Small intestine (tissue), 16 donors: ENCODE measurements at places on chromosomes 4 and X. TPM values are rescaled to one million over a fixed set of nuclear protein-coding genes. Genes with fewer than 3 reads are reported as not detected.
A peak's percentile ranks its signal among the peaks of the same experiment; 100 is the strongest.

NEXMIF gene
- 0.13 TPM for polyA plus RNA-seq

EMCN gene
- 6.1 TPM for polyA plus RNA-seq

FDCSP gene
- 15.1 TPM for polyA plus RNA-seq

NOA1 gene
- 11.4 TPM for polyA plus RNA-seq

ZNF732 gene
- polyA plus RNA-seq, result not detected

STBD1 gene
- 9.5 TPM for polyA plus RNA-seq

CXorf38 gene
- 11.7 TPM for polyA plus RNA-seq

GPM6B gene
- polyA plus RNA-seq, result 0.54 TPM

SPANXA2 gene
- polyA plus RNA-seq, result not detected

L1CAM gene
- polyA plus RNA-seq, result 16.3 TPM

CLDN34 gene
- 0.10 TPM for polyA plus RNA-seq

ZXDB gene
- polyA plus RNA-seq, result 8.6 TPM

ARSJ gene
- polyA plus RNA-seq, result not detected

SMIM10L2A gene
- 4.6 TPM for polyA plus RNA-seq

AWAT2 gene
- not detected for polyA plus RNA-seq

- DNase-seq, result no peak
These were observed 2360.1 kb downstream of the PCDH7 start for GRCh38 chr4:33080275-33080674.

- no peak for DNase-seq
These were observed 128.2 kb downstream of the CBR4 start for GRCh38 chr4:168881781-168882420.

- peak; percentile 43 for DNase-seq
These were observed 282.9 kb downstream of the USP46 start for GRCh38 chr4:52376132-52376704.

- DNase-seq, result no peak
These were observed 5.1 kb downstream of the AP1S2 start for GRCh38 chrX:15849555-15849954.

- no peak for DNase-seq
These were observed 33.2 kb upstream of the LDB2 start for GRCh38 chr4:16931339-16932305.

DNA sequence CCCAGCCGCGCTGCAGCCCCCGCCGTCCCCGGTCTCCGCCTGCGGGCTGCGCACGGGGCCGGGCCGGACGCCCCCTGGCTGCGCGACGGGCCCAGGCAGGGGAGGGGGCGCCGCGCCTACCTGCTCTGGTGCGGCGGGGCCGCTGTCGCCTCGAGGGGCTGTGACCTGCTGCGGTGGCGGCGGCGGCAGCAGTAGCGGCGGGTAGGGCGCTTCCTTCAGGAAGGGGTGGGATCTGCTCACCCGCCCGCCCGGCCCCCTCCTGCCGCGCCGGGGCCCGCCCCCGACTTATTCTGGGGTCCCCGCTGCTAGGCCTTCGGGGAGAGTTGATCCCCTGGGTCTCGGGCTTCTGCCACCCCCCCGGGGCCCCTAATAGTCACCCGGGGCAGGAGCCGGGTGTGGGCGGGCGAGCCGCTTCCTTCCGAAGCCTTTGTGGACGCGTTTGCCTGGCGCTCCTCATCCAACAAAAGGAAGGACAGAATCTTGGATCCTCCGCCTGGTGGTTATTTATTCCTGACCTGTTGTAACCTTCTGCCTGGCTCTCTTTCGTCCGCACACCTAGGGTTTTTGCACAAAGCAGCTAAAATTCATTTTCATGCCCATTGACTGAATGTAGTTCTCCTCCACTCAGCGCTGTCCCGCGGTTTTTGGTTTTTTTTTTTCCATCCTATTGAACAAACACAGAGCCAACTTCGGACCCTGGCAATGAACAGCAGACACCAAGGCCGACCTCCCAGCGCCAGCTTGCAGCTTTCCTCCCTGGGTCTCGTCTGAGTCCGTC lies at the start of gene TMEM150C:
TSS of gene TMEM150C (minus strand) at position 203 of the 778 bp plus-strand sequence. CDS start 57,331 bp downstream, outside the sequence.
- DNase-seq, result peak; percentile 37

DNA sequence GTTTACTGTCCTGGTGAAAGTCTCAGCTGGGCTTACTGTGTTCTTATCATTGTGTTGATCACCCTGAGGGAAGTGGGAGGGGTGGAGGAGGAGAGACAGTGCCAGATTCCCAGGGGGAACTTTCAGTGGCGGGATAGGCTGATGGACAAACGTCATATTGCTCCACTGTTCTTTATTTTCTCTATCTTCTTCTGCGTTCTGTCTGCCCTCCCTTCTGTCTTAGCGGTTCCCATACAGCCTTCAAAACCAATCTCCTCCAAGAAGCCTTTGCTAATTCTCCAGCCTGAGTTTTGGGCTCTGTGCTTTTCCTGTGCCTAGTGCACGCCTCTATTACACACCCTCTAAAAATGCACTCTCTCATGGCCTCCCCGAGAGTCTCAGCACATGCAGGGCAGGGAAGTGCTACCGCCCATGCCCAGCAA lies 448.7 kb upstream of the FAT1 start:
- DNase-seq, result no peak

DNA sequence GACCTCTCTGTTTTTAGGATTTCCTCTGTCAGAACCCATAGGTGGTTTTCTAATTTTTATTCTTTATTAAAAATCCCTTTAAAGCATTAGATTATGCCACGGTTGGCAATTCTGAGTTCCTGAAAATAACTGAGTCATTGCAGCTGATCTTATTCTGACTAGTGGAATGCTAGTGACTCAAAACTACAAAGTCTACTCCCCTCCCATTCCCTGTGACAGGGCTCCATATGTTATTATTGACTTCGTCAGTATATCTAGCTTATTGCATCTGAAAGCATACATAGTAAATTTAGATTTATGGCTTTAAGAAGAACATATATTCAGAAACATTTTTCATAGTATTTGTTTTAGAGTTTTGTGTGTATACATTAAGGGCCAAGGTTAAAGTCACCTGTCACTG lies 38.5 kb downstream of the HERC3 start:
- DNase-seq, result peak; percentile 8

- peak; percentile 1 for DNase-seq
These were observed 32.6 kb downstream of the IL13RA1 start for GRCh38 chrX:118760025-118760424.

- DNase-seq, result no peak
These were observed 9.6 kb upstream of the SLC25A14 start for GRCh38 chrX:130330146-130330545.

GRCh38 chrX:143027275-143027674 lies 1.5 kb downstream of the SPANXN4 start:
- no peak for DNase-seq

DNA sequence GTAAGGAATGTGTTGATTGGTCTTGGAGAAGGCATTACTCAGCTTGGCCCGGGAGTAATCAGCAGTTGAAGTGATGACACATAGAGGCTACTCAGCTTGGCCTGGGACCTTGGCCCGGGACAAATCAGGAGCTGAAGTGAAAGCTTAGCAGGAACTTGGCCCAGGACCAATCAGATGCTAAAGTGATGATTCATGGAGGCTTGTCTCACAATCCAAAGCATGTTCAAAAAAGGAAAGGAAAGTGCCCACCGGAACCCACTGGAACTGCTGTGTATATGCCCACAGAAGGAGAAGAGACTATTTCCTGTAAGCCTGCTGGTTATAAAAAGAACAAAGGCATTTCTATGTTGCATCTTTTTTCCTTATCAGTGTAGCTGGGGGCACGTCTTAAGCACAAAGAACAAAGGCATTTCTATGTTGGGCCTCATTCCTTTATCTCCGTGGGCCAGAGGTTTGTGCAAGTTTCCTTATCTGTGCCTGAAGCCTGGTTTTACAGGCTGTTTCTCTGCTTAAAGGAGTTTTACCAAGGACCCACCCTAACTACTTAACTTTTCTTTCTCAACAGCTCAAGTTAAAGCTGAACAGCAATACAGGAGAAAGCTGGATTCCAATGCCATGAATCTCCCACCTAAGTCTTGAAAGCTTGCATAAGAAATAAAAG lies 1176.7 kb downstream of the NLGN4X start:
- peak; percentile 62 for DNase-seq

GRCh38 chr4:11503166-11503565 lies 74.5 kb upstream of the HS3ST1 start:
- peak; percentile 23 for DNase-seq

DNA sequence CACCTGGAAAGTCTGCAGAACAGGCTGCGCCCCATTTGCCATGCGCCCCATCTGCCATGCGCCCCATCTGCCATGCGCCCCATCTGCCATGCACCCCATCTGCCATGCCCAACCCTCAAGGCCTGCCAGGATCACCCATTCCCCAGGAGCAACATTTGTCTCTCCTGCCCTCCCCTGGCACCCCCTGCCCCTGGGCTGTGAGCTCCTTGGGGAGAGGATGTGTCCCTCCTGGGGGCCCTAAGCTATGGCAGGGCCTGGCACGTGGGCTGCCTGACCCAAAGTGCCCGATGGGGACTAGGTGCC lies 82.6 kb downstream of the FAM53A start:
- no peak for DNase-seq

GRCh38 chr4:173485164-173485563 lies 44.9 kb downstream of the HAND2 start:
- no peak for DNase-seq

GRCh38 chrX:120697053-120697452 lies 67.2 kb upstream of the C1GALT1C1 start:
- DNase-seq, result no peak

GRCh38 chrX:109299091-109299490 lies 182.8 kb downstream of the GUCY2F start:
- no peak for DNase-seq
